ENCODE measurements at places on chromosomes 16 and 17. TPM values are rescaled to one million over a fixed set of nuclear protein-coding genes. Genes with fewer than 3 reads are reported as not detected.

GRCh38 chr17:46841561-46842379 is 9.6 kb upstream of the WNT9B start:
- DNase-seq: no peak

- no peak for DNase-seq
These were observed 8.1 kb upstream of the SLC6A4 start for GRCh38 chr17:30243568-30243967.

DNA sequence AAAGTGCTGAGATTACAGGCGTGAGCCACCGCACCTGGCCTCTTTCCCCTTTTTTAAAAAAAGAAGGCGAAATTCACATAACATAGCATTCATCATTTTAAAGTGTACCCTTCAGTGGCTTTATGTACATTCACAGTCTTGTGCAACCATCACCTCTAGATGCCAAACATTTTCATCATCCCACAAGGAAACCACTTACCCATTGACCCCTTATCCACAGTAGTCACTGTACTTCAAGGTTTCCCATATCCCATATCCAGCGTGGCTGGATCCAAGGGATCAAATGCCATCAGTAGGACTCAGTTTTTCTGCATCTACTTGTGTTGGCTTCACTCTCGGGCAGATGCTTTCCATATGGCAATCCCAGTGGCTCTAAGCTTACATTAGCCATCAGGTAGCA is 50.3 kb downstream of the BMERB1 start:
- DNase-seq: no peak

DNA sequence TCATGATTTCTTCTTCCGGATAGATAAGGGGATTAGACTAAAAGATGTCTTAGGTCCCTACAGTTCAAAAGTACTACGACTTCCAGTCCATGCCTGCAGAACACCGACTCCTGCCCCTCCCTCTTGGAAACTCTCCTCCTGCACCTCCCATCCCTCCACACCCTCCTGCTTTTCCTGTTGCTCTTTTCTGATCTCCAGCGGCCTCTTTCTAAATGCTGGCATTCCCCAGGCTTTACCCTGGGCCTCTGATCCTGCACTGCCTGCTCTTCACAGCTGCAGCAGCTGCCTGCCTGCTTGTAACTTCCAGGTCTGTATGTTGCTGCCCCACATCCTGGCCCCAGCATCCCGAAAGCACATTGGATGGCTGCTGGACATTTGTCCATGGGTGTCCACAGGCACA is 154.2 kb downstream of the KCNJ12 start:
- DNase-seq: no peak

- DNase-seq: no peak
These were observed 15.4 kb downstream of the HS3ST3B1 start for GRCh38 chr17:14316126-14316832.

GRCh38 chr17:3683054-3683511 is 12.9 kb downstream of the P2RX5 start:
- no peak for DNase-seq

GRCh38 chr16:69039333-69039941 is 66.0 kb upstream of the HAS3 start:
- no peak for DNase-seq

GRCh38 chr17:1612400-1612799 is 16.2 kb downstream of the SLC43A2 start:
- no peak for DNase-seq

Gene PIK3R5
- not detected for polyA plus RNA-seq

Gene FAM171A2
- 1.3 TPM for polyA plus RNA-seq

Gene SEPTIN12
- not detected for polyA plus RNA-seq

Gene SLC16A11
- 0.30 TPM for polyA plus RNA-seq

Gene CA5A
- not detected for polyA plus RNA-seq

Gene NXN
- polyA plus RNA-seq: 84.0 TPM
